ENCODE measurements at places on chromosomes 11 and 22.
A peak's percentile ranks its signal among the peaks of the same experiment; 100 is the strongest.

DNA sequence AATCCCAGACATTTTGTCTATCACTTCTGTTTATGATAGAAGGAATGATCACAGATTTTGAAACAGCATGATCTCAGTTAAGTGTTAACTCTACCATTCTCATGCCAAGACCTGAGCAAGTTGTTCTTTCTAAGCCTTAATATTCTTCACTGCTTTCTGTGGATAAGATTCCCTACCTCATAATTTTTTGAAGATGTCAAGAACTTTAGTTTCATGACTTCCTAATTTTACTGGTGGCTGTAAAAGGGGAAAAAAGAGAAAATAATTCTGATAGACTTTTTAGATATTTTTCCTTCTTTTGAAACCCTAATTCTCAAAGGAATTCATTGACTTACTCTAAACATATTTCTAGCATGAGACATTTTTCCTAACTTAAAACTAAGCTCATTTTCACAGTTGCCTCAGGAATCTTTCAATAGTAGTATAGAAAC is 520.0 kb upstream of the LUZP2 start:
- no peak for DNase-seq

- DNase-seq, result no peak
Measured at GRCh38 chr11:33633251-33634003, 67.2 kb downstream of the C11orf91 start.

DNA sequence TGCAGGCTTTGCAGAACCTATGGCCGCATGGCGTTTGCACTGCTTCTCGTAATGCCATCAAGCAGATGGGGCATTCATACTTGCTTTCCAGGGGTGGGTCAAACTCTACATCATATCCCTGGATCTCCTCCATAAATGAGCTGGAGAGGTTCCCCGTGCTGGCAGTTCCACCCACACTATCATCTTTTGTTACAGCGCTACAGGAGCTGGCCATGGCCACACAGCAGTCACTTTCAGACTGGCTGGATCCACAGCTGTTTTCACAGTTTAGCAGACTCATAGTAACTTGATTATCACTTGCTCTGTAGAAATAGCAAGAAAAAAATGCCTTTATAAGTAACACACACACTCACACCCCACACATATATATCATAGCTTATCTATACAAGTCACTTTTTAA is 8.8 kb downstream of the TRAF6 start:
- DNase-seq, result no peak

- no peak for DNase-seq
Measured at GRCh38 chr11:120170741-120171261, 32.9 kb upstream of the TRIM29 start.

- no peak for DNase-seq
Measured at GRCh38 chr11:69855421-69855820, 36.2 kb upstream of the FGF3 start.

DNA sequence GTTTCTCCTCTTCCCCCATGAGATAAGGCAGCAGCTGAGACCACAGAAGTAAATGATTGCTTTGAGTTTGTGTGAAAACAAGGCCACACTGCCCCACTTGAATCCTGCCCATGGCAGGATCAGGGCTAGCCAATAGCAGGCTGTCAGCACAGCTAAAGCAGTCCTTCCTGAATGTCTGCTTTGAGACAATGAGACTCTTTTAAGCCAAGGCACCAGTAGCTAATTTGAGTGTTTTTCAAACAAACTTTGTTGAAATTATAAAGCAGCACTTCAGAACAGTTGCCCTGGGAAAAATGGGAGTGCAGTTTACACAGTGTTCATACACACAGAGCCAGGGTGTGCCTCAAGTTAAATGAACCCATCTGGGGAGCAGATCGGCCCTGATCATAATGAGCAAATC is 103.5 kb upstream of the OR5AK2 start:
- DNase-seq, result no peak

DNA sequence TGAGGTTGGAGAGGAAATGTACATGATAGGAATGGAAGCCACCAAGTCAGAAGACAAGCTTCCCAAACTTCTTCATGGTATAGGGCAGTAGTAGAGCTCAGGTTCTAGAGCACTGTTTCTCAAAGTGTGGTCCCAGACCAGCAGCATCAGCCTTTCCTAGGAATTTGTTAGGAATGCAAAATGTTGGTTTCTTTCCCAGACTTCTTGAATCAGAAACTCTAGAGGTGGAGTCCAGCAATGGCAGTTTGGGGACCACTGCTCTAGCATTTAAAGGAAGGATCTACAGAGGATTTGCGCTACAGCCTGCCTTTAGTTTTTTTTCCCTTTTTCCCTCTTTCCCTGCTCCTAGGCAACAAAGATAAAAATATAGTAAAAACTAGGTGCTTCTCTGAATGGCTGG is 17.0 kb upstream of the MMP12 start:
- DNase-seq, result no peak

DNA sequence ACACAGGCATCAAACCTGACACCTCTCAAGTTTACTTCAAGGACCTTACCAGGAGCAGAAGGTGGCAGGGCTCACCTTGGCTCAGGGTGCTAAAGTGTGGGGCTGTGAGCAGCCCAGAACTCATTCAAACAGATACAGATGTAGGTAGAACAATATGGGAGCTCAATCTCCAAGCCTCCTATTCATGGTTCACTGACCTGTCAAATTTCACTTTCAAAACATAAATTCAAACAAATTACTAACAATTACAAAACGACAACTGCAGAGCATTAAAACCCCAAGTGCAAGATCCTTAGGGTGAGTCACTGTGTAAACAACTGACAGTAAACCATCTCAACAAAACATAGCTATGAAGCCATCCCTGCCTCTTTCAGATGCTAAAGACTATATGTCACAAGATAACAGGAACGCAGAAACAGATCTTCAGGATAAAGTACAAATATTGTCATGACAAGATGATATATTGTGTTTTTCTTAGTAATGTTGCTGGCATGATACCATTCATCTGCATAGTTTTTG is 303.5 kb upstream of the ANO3 start:
- DNase-seq, result no peak

GRCh38 chr11:121417055-121417551 is 35.0 kb upstream of the SORL1 start:
- DNase-seq, result peak; percentile 25

- no peak for DNase-seq
Measured at GRCh38 chr22:20246368-20247009, 21.6 kb downstream of the RTN4R start.

All from C1 segment of cervical spinal cord (tissue), 14 donors.